Urinary bladder (tissue), 4 donors: ENCODE measurements at places on chromosomes 6 and 20. TPM values are rescaled to one million over a fixed set of nuclear protein-coding genes. Genes with fewer than 3 reads are reported as not detected.

Gene RWDD1
- polyA plus RNA-seq, result 62.1 TPM

Gene C20orf202
- 0.09 TPM for polyA plus RNA-seq

Gene VWA7
- 0.39 TPM for polyA plus RNA-seq

Gene MDFI
- 20.6 TPM for polyA plus RNA-seq

Gene HLA-DPB1
- 74.7 TPM for polyA plus RNA-seq

Gene NRSN1
- polyA plus RNA-seq, result 0.73 TPM

Gene HLA-DRB1
- polyA plus RNA-seq, result 107 TPM

Gene GTPBP2
- polyA plus RNA-seq, result 40.4 TPM
